ENCODE measurements at places on chromosomes 13 and 19.

DNA sequence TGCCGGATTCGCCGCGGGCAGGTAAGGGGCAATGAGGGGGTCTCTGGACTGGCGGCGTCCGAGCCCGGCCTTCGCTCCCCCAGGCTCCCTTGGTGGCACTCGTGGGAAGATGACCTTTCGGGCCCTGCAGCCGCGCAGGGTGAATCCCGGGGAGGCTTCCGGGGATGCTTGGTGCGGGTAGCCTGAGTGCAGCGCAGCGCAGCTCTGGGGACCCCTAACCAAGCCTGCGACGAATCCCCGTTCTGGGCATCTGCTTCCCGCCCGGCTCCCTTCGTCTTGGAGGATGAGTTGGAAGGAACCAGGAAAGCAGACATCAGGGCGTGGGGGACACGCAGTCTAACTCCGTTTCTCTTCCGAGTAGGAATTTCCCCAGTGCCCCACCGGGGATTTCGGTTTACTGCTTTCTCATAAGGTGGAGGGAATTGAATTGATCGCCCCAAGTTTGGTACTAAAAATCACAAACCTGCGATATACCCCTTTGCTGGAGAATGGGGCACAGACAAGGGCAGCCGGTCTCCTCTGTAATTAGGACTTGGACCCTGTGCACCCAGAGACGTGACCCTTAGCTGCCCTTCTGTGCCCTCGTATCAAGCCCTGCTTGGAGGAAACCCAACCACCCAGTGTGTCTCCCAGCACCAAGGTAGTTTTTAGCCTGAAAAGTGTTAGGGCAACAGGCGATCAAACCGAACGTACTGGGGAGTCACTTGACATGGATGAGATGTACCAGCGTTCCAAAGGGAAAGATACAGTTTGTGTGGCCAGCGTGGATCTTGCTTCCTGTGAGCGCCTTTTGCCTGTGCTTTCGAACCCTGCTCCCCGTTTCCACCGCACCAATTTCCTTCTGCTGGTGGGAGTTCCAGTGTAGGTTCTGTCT, 1.0 kb downstream of the GPC5 start:
- DNase-seq: no peak

- peak; percentile 69 for DNase-seq
Measured at GRCh38 chr19:6753178-6754031, 13.8 kb downstream of the SH2D3A start.

- no peak for DNase-seq
Measured at GRCh38 chr19:32550666-32551065, 30.3 kb upstream of the PDCD5 start.

DNA sequence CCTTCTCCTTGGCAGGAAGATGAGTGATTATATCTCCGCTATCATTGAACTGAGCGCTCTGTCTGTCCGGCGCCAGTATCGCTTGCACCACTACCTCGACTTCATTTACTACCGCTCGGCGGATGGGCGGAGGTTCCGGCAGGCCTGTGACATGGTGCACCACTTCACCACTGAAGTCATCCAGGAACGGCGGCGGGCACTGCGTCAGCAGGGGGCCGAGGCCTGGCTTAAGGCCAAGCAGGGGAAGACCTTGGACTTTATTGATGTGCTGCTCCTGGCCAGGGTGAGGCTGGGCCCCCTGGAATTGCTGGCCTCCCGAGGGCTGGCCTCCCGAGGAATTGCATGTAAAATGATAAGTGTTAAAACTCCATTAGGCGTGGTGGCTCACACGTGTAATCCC, 32.1 kb downstream of the CYP4F22 start:
- no peak for DNase-seq

DNA sequence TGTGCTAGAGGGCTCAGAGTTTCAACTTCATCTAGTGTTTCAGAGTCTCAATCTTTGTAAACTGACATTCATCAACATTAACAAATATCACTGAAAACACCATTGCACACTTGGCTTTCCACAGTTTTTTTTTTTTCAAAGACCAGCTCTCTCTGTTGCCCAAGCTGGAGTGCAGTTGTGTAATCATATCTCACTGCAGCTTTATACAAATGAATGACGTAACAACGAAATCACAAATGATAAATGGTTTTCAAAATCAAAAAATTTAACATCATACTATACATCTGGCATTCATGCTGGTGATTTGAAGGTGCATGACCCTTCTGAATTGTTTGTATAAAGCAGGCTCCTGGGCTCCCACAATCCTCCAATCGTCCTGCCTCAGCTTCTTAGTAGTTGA, 248.0 kb upstream of the TMTC4 start:
- DNase-seq: peak; percentile 4
